ENCODE measurements at places on chromosomes 6 and 20. TPM values are rescaled to one million over a fixed set of nuclear protein-coding genes. Genes with fewer than 3 reads are reported as not detected.

Gene MUC21
- not detected for total RNA-seq

Gene ABHD16B
- total RNA-seq, result not detected

Gene TAGAP
- total RNA-seq, result 0.32 TPM

Gene TAAR2
- not detected for total RNA-seq

Gene COX4I2
- total RNA-seq, result 0.34 TPM

Gene SLC17A3
- total RNA-seq, result not detected

Gene TRIM40
- total RNA-seq, result not detected

GRCh38 chr6:131924881-131925474 is 26.2 kb downstream of the CCN2 start:
- H3K4me3 ChIP-seq, result no peak overlapping the region
- H3K36me3 ChIP-seq, result peaks cover 2% of the 10 kb centered on the region
- H3K27ac ChIP-seq, result no peak overlapping the region
- H3K27me3 ChIP-seq, result no peaks in the 10 kb centered on the region
- H3K4me1 ChIP-seq, result no peaks in the 10 kb centered on the region

DNA sequence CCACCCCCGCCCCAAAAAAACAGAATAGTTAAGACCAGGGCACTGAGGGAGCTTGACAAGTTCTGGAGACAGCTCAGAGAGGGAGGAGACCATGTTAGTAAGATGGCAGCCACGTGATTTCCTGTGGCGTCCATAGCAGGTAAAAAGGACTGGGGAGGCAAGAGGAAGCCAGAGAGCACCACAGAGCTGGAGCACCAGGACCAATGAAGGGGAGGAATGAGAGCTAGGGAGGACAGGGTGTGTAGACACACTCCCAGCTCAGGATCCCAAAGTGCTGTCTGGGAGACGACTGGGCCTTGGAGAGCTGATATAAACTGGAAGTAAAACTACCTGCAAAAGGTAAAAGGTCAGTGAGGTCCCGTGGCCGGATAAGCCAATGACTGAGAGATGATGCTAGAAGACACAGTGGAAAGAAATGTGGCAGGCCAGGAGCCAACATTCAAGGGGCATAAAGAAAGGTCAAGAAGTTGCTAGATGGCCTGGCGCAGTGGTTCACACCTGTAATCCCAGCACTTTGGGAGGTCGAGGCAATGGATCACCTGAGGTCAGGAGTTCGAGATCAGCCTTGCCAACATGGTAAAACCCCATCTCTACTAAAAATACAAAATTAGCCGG is 39.0 kb downstream of the SLC23A2 start:
- peaks cover 11% of the 10 kb centered on the region for H3K4me1 ChIP-seq
- no peak overlapping the region for H3K4me3 ChIP-seq
- no peak overlapping the region for H3K27ac ChIP-seq

- DNase-seq, result no peak
- no peaks in the 10 kb centered on the region for H3K27me3 ChIP-seq
- peaks cover under 1% of the 10 kb centered on the region for H3K4me1 ChIP-seq
These were observed 50.0 kb downstream of the SLC23A2 start for GRCh38 chr20:4951299-4951698.

GRCh38 chr6:28865401-28866204 is 58.2 kb downstream of the TRIM27 start:
- H3K27me3 ChIP-seq, result peaks cover 10% of the 10 kb centered on the region
- peak overlapping the region; percentile 91 for H3K4me3 ChIP-seq
- no peaks in the 10 kb centered on the region for H3K36me3 ChIP-seq
- peaks cover 14% of the 10 kb centered on the region for H3K4me1 ChIP-seq
- H3K27ac ChIP-seq, result peak overlapping the region; percentile 82
- DNase-seq, result no peak

DNA sequence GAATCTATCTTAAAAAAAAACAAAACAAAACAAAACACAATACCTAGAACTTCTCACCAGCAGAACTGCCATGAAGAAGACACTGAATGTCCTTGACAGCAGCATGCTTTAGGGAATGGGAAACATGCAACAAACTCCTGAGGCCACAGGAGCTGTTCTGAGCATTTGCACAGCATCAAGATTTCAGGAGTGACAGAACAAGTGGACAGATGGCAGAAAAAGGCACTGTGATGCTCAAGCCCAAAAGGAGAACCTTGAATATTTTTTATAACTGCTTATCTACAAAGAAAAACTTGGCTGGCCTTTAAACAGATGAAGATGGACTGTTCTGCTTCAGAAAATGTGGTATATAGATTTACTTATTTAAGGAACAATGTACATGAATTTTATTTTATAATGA is 158.9 kb downstream of the RALGAPA2 start:
- no peak for DNase-seq
- peaks cover 10% of the 10 kb centered on the region for H3K4me1 ChIP-seq
- no peak overlapping the region for H3K27ac ChIP-seq
- H3K4me3 ChIP-seq, result no peak overlapping the region
- H3K36me3 ChIP-seq, result peaks cover 20% of the 10 kb centered on the region

DNA sequence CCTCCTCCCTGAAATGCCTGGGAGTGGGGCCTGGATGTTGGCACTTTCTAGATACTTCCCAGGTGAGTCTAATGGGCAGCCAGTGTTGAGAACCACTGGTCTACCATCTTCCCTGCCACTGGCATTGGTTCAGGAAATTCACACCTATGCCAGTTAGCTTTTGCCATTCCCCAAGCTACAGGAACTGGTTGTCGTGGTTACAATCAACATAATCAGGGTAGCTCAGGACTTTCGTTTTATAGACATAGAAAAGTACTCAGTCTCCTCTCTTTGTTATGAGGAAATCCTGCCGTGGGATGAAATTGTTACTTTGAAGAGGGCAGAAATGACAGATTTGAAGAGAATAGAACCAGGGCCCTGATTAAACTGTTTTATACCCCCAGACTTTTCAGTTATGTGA is 127.9 kb upstream of the FOXO3 start:
- no peak overlapping the region for H3K4me3 ChIP-seq
- H3K27ac ChIP-seq, result no peak overlapping the region
- H3K36me3 ChIP-seq, result peaks cover 9% of the 10 kb centered on the region

- no peak overlapping the region for H3K4me3 ChIP-seq
- H3K4me1 ChIP-seq, result peaks cover 25% of the 10 kb centered on the region
- H3K27me3 ChIP-seq, result no peaks in the 10 kb centered on the region
- no peak overlapping the region for H3K27ac ChIP-seq
These were observed 235.0 kb downstream of the GMPR start for GRCh38 chr6:16473184-16473907.

DNA sequence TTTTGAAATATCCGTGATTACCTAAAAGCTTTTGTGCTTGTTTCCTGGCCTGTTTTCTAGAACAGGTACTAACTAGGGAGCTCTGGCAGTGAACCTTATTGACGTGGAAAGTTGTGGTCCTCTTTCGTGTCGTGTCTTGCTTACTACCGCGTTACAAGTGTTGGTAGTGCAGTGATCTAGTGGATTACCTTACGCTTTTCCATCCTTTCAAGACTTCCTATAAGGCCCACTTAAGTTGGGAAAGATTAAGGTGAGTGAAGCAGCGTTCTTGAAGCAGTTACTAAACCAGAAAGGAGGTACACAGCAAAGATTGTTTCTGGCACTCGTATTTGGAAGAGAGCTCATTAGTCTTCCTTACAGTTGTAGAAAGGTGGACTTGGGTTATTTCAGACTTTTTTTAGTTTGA is 1.9 kb downstream of the PNRC1 start:
- H3K4me1 ChIP-seq, result peaks cover 33% of the 10 kb centered on the region
- H3K27ac ChIP-seq, result peak overlapping the region; percentile 98
- peaks cover 28% of the 10 kb centered on the region for H3K36me3 ChIP-seq
- no peak for DNase-seq
- H3K4me3 ChIP-seq, result peak overlapping the region; percentile 88

DNA sequence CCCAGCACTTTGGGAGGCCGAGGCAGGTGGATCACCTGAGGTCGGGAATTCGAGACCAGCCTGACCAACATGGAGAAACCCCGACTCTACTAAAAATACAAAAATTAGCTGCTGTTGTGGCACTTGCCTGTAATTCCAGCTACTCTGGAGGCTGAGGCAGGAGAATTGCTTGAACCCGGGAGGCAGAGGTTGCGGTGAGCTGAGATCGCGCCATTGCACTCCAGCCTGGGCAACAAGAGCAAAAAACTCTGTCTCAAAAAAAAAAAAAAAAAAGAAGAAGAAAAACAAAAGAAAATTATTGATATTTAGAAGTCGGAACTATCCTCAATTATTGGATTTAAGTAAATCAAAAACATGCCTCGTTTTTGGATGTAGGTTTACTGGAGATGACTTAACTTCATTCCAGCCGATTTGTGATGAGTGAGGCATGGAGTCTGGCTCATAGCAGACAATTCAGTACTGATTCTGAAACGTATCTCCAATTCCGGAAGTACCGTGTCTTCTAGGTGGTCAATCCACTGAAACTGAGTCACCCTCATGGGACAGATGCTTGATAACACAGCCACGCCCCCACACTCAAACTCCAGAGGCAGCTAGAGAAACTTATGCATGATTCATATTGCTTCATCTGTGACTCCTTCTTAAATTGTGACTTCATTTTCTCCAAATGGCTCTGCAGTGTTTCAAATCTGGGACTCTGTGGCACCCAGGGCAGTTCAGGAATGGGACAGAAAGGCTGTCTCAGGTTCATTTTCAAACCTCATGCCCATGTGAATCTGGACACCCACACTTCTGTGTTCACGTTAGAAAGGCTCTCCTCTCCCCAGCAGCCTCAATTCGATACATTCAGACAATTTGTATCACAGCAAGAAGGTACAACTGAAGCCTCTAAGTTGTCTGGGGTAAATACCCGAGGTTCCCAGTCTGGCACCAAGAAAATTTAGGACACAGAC is 110.4 kb upstream of the ARMC2 start:
- peaks cover 2% of the 10 kb centered on the region for H3K27me3 ChIP-seq
- no peak for DNase-seq
- H3K27ac ChIP-seq, result no peak overlapping the region
- H3K4me3 ChIP-seq, result no peak overlapping the region

DNA sequence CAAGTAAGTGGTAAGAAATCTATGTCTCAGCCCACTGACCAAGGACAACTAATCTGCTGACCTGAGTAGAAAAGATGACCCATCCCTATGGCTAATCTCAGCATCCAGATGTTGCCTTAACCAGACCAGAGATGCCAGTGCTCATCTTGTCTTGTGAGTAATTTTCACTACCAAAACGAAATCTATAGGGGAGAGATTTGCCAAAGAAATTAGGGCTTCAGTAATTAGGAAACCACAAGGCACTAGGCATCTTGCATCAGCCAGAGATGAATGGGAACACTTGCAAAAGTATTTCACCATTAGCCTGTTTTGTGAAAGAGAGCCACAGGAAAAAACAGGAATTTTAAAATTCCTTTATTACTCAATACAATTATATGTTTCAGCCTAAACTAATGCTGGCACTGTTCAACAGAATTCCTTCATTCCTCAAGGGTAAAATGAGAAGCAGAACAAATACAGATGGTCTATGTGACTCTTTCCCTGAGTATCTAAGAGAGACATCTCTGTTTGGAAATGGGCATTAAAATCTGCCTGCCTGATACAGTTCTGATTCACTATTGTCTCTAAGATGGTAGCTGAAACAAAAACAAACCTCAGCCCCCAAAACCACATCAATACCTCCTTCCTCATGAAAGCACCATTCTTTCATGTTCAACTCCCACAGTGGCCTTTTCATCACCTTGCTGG is 87.8 kb downstream of the GMDS start:
- peaks cover 5% of the 10 kb centered on the region for H3K27me3 ChIP-seq
- H3K4me3 ChIP-seq, result no peak overlapping the region
- peaks cover 20% of the 10 kb centered on the region for H3K4me1 ChIP-seq

DNA sequence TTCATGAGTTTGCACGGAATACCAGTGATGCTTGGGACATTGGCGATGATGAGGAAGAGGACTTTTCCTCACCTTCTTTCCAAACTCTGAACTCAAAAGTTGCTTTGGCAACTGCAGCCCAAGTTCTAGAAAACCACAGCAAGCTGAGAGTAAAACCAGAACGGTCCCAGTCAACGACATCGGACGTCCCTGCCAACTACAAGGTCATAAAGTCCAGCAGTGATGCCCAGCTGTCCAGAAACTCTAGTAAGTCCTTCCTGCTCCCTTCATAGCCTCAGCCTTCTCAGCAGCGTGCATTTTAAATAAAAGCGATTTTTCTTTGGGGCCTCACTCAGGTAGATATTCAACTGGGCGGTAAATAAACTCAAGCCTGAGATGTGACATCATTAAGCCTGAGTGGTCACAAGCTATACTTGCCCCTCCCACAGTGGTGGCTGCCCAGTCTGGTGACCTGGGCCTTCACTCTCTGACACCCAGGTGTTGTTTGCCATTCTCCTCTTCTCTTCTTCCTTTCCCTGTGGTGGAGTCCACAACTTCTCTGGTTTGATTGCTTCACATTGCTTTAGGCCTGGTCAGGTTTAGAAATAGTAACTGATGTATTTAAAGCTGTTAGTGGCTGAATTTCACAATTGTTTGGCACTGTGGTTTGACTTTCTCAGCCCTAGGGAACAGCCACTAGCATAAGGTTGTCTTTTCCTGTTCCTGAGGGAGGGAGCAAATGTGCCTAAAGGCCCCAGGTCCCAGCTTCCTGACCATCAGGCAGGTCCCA is 21.6 kb upstream of the TMEM217 start:
- H3K36me3 ChIP-seq, result peaks cover 30% of the 10 kb centered on the region
- H3K4me3 ChIP-seq, result no peak overlapping the region
- no peaks in the 10 kb centered on the region for H3K4me1 ChIP-seq
- H3K27me3 ChIP-seq, result no peaks in the 10 kb centered on the region
- H3K27ac ChIP-seq, result no peak overlapping the region

GRCh38 chr6:116156405-116157326 is 30.7 kb upstream of the COL10A1 start:
- no peak overlapping the region for H3K4me3 ChIP-seq
- no peak overlapping the region for H3K27ac ChIP-seq
- H3K4me1 ChIP-seq, result peaks cover 10% of the 10 kb centered on the region
- no peak for DNase-seq
- H3K36me3 ChIP-seq, result peaks cover 7% of the 10 kb centered on the region
- no peaks in the 10 kb centered on the region for H3K27me3 ChIP-seq

DNA sequence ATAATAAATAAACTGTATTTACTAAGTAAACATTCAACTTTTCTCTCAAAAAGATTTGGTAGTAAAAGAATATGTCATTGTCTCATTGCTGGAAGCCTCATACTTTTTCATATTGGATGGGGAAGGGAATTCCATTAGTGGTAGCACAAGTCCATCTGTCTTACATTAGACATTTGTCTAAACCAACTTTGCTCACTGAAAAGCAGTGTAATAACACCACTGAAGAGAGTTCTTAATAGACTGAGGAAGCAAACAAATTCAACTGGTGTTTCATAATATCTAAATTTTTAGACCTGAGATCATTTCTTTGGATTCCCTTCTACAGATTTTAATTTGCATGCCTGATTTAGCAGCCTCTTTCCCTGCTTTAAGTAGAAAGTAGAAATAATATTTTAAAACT is 62.7 kb downstream of the PLCB1 start:
- no peak overlapping the region for H3K27ac ChIP-seq
- DNase-seq, result no peak

DNA sequence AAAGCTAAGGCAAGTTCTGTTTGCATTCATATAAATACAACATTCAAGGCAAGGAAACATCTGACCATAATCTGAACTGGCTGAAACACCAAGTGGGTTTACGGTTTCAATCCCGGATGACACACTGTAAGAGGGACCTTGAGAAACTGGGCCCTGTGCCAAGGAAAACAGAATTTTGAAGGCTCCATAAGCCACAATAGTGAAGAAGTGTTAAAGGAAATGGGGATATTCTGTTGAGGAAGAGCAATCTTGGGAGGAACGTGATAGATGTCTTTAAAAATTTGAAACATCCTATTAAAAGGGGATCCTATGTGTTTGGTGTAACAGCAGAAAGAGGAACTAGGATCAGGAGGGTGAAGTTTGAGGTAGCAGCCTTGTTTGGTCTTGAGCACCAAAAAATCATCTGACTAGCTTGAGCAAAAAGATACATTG is 82.4 kb upstream of the TAB2 start:
- H3K36me3 ChIP-seq, result no peaks in the 10 kb centered on the region
- H3K4me3 ChIP-seq, result no peak overlapping the region

GRCh38 chr6:153804755-153805330 is 234.2 kb upstream of the OPRM1 start:
- peaks cover 7% of the 10 kb centered on the region for H3K4me1 ChIP-seq
- H3K4me3 ChIP-seq, result no peak overlapping the region
- no peaks in the 10 kb centered on the region for H3K36me3 ChIP-seq
- no peak for DNase-seq
- H3K27ac ChIP-seq, result no peak overlapping the region
